ENCODE measurements at places on chromosomes 2 and 18. TPM values are rescaled to one million over a fixed set of nuclear protein-coding genes. Genes with fewer than 3 reads are reported as not detected.

Gene ADGRF3
- total RNA-seq: 4.6 TPM

Gene RABL2A
- 13.3 TPM for total RNA-seq

Gene KHK
- total RNA-seq: 8.0 TPM

Gene SLC9A4
- total RNA-seq: 0.18 TPM

Gene TIGD1
- total RNA-seq: 6.1 TPM

Gene CELF4
- total RNA-seq: not detected

Gene CBLN2
- total RNA-seq: not detected

Gene ZNF892
- total RNA-seq: 3.9 TPM

Gene RAB31
- not detected for total RNA-seq

Gene DSG2
- total RNA-seq: 0.35 TPM

Gene TUBA3D
- not detected for total RNA-seq

Gene UGT1A6
- not detected for total RNA-seq

Gene MROH2A
- not detected for total RNA-seq

Gene XDH
- not detected for total RNA-seq

Gene CD226
- 83.3 TPM for total RNA-seq
